ENCODE measurements at places on chromosomes 2 and 18. TPM values are rescaled to one million over a fixed set of nuclear protein-coding genes. Genes with fewer than 3 reads are reported as not detected.

GRCh38 chr2:54928719-54929118, 121.5 kb downstream of the RTN4 start:
- H3K27me3 ChIP-seq = no peaks in the 10 kb centered on the region
- DNase-seq = no peak
- H3K4me1 ChIP-seq = no peaks in the 10 kb centered on the region
- H3K27ac ChIP-seq = no peak overlapping the region
- no peaks in the 10 kb centered on the region for H3K36me3 ChIP-seq

- peaks cover 30% of the 10 kb centered on the region for H3K27me3 ChIP-seq
- H3K36me3 ChIP-seq = no peaks in the 10 kb centered on the region
- DNase-seq = peak; percentile 51
- H3K27ac ChIP-seq = no peak overlapping the region
- no peak overlapping the region for H3K4me3 ChIP-seq
Observed at GRCh38 chr2:235135990-235136561, 184.3 kb downstream of the SH3BP4 start.

- no peak overlapping the region for H3K4me3 ChIP-seq
- H3K27me3 ChIP-seq = no peaks in the 10 kb centered on the region
- H3K27ac ChIP-seq = no peak overlapping the region
- H3K4me1 ChIP-seq = no peaks in the 10 kb centered on the region
Observed at GRCh38 chr2:159326569-159327255, 40.2 kb upstream of the WDSUB1 start.

- no peak overlapping the region for H3K4me3 ChIP-seq
- H3K27ac ChIP-seq = no peak overlapping the region
- no peaks in the 10 kb centered on the region for H3K4me1 ChIP-seq
- H3K36me3 ChIP-seq = peaks cover 3% of the 10 kb centered on the region
- DNase-seq = no peak
Observed at GRCh38 chr2:60028849-60029565, 524.4 kb downstream of the BCL11A start.

GRCh38 chr2:584863-585823, 92.1 kb downstream of the TMEM18 start:
- no peak overlapping the region for H3K27ac ChIP-seq
- H3K4me1 ChIP-seq = peaks cover 10% of the 10 kb centered on the region
- no peaks in the 10 kb centered on the region for H3K36me3 ChIP-seq
- peak; percentile 35 for DNase-seq
- peaks cover 7% of the 10 kb centered on the region for H3K27me3 ChIP-seq

DNA sequence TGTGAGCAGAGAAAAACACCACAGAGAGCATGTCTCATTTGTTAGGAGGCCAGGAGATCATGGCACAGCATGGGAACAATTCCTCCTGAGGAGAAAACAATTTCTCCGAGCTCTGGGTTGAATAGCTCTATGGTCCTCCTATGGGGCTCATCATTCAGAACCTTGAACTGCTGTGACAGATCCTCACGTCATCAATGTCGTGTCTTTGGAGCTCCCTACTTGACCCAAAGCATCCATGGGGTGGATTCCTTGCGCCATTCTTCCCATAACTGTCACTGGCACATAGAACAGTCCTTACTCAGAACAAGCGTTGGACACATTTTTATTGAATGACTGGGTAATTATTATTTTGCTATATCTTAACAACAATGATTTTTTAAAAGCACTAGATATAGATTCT, 15.8 kb upstream of the TCF4 start:
- DNase-seq = no peak
- no peak overlapping the region for H3K27ac ChIP-seq
- no peak overlapping the region for H3K4me3 ChIP-seq
- no peaks in the 10 kb centered on the region for H3K36me3 ChIP-seq

- no peak overlapping the region for H3K4me3 ChIP-seq
- H3K27me3 ChIP-seq = no peaks in the 10 kb centered on the region
- no peaks in the 10 kb centered on the region for H3K4me1 ChIP-seq
- H3K27ac ChIP-seq = no peak overlapping the region
- DNase-seq = no peak
Observed at GRCh38 chr2:187475499-187476248, 27.6 kb upstream of the CALCRL start.

C2orf15 gene
- 1.7 TPM for total RNA-seq
